ENCODE measurements at places on chromosomes 3 and 15.

GRCh38 chr15:100112636-100113305 lies 229.0 kb downstream of the ADAMTS17 start:
- DNase-seq, result no peak

- DNase-seq, result no peak
Measured at GRCh38 chr3:112561484-112561733, 353 bp downstream of the ATG3 start.

GRCh38 chr3:188834349-188834748 lies 337.4 kb upstream of the TPRG1 start:
- no peak for DNase-seq

GRCh38 chr3:26807272-26807671 lies 184.7 kb downstream of the LRRC3B start:
- no peak for DNase-seq

DNA sequence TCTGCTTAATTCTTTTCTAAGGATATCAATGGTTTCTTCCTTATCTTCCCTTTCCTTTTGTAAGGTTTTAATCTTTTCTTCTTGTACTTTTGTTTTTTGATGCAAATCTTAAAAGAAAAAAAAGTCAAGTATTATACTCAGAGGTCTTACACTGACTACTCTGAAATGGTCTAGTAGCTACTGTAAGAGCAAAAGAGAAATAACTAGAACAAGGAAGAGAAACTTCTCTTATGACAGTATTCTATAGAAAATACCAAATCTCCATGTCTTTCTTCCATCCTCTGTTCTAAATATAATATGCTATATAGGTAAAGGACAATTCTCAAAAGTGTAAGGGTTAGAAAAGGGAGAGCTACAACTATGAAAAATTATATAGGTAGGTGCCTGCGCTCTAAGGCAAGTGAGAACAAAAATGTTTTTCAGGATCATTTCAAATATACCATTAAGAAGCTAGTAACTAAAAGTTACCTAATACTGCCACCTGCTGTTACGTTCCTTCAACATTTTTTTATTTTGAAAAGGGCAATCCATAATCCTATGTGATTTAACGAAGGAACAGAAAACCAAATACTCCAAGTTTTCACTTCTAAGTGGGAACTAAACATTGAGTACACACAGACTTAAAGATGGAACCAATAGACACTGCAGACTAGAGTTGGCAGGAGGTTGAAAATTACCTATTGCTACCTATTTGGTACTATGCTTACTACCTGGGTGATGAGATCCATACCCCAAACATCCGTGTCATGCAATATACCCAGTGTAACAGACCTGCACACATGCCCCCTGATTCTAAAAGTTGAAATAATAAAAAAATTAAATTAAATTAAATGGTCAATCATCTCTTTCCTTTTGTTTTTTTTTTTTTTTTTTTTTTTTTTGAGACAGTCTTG lies 36.7 kb downstream of the CIP2A start:
- DNase-seq, result peak; percentile 37

DNA sequence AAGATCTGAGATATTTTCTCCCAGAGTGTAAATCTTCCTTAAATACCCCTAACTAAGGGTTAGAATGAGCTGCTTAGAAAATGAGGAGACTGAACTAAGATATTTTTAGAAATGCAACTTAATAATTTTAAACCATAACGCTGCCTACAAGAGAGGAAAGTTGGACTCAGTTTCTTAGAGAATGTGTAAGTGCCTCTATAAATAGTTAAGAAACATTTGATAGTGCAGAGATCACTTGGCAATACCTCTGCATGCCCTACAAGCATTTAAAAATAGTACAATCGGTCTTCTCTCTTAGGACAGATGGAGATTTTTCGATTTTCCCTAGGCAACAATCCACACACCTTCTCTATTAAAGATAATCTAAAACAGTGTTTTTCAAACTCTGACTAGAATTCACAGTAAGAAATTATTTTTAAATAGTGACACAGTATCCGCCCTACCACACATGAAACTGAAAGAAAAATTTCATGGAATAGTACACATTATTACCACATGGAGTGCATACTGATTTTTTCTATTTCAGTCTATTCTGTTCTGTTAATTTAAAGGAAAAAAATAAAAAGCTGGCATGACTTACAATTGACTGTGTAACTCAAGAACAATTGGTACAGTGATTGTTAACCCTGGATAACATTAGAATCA lies 83.2 kb downstream of the GADL1 start:
- DNase-seq, result no peak
